ENCODE measurements at places on chromosomes 7 and 10. TPM values are rescaled to one million over a fixed set of nuclear protein-coding genes. Genes with fewer than 3 reads are reported as not detected.
A peak's percentile ranks its signal among the peaks of the same experiment; 100 is the strongest.

GRCh38 chr10:70760271-70760787 is 24.8 kb downstream of the TBATA start:
- no peak for DNase-seq

The TMEM225B gene
- total RNA-seq, result 0.66 TPM

The EMX2 gene
- total RNA-seq, result 0.47 TPM

DNA sequence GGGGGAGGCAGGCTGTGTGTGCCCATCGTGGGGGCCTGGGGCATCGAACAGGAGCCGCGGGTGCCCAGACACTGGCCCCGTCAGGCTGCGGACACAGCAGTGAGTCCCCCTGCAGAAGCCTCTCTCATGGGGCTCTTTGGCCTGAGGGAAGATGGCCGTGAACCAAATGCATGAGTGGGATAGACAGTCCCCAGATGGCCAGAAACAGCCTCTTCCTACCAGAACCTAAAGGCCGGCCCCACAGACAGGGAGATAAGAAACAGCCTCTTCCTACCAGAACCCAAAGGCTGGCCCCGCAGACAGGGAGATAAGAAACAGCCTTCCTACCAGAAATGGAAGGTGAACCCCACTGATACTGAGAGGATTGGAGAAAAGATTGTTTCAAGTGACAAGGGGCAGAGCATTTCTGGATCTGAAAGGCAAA is 16.6 kb downstream of the IDI2 start:
- DNase-seq, result no peak

DNA sequence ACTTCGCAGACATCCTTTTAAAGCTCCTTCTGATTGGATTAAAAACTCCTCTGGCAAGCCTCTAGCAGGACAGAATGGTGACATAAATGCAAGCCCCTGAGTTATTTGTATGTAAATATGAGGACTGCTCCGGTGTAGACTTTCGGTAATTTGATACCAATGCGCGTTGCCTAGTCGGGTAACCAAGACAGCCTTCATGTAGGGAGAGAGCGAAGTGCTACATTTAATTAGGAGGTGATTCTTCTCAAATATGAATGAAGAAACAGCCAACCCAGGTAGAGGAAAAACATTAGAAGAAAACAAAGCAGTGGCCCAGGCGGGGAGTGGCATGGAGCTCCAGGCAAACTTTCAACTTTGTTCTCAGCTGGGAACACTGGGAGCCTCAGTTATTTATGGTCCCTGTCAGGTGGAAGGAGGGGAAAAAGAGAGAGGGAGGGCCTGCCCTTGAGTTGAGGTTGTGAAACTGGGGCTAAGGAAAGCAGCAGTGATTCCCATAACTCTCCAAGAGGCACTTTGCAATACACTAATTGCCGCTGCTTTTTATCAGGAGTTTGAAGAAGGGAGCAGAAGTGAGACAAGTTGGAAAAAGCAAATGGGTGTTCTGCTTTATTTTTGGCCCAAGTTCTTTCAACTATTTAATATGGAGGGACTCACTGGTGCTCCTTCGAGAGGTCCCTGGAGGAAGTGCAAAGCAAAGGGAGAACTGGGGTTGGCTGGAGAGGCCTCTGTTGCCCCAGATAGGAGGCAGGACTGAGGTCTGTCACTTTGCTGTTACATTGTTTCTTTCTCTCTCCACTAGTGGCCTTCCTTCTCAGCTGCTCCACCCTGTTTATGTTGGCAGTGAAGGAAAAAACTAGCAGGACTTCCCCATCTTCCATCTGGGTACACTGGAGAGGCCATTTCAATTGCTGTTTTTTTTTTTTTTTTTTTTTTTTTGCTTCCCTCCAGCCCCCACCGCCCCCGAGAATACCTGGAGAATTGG is 234.6 kb upstream of the CCDC6 start:
- no peak for DNase-seq

DNA sequence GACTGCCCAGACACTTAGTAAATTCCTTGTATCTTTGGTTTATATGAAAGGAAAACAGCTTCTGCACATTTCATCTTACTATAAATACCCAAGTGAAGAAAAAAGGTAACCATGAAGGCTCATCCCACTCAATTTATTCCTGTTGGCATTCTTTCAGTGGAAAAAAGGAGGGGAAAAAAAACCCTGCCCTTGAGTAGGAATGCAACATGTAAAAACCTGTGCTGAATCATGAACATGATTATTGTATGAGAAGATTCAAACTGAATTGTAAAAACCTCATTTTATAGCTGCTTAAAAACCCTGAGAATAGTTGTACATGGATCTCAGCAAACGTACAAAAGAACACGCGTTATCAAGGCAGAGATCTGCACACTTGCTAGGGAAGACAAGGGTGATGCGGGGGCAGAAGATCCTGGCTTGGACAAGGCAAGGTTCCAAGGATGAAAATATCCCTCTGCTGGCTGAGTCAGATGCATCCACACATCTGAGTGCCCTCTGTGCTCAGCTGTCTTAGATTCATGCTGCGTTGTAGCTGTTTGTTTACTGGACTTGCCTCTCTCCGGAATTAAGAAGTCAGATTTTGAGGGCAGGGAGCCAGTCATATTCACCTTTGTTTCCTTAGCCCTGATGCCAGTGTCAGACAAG is 658.2 kb downstream of the PARD3 start:
- no peak for DNase-seq

- DNase-seq, result peak; percentile 49
These were observed 107.5 kb downstream of the DOCK1 start for GRCh38 chr10:127012769-127013152.

DNA sequence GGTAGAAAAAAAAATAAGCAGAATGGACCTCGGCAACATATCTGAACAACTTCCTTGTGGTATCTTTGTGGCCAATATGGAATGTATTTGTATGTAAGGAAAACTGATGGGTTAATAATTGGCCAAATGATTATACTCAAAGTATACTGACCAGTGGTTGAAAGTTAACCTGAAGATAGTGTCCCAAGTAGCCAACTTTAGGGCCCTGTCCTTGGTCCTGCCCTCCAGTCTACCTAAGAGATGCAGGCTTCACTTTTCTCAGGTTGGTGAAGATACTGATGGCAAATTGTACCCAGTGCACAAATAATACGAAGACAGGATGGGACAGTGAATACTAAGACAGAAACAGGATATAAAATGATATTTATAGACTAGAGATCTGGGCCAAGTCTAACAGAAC is 109.2 kb downstream of the SORCS3 start:
- DNase-seq, result no peak

The CALHM3 gene
- total RNA-seq, result not detected

DNA sequence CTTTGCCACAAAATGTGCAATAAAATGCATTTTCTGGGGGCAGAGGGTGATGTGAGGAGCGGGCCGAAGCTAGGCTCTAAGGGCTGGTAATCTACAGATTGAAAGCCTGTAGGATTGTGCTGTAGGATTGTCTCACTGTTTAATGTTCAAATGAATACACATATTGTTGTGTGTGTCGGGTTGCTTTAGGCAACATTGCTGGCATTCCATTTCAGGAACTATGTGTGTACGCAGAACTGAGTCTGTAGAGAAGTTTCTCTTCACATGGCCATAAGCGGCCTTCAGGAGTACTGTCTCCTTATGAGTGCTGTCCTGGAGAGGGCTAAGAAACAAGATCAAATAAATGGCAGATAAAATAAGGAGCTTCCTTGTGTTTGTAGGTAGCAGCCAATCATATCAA is 540.2 kb downstream of the GATA3 start:
- no peak for DNase-seq

The FOXK1 gene
- total RNA-seq, result 41.7 TPM
